Mesothelial cell of epicardium (in vitro differentiated cells): ENCODE measurements at places on chromosomes 12 and 14. TPM values are rescaled to one million over a fixed set of nuclear protein-coding genes. Genes with fewer than 3 reads are reported as not detected.

DNA sequence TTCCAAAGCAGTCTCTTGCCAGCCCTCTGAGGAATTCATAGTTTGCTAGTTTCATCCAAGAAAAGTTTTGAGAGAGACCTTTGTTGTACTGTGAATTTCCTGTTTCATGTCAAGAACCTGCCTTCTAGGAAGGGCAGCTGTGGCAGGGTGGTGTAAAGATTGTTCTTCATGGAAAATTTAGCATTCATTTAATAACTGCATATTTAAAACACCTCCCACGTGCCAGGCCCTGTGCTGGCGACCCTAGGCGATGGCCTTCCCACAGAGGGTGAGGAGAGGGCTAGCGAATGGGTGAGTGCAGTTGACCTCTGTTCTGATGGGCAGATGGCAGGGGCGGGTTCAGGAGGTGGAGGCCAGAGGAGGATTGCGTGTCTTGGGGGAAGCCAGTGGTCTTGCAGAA lies 43.2 kb downstream of the MLXIP start:
- no peak for DNase-seq
- no peaks in the 10 kb centered on the region for H3K27me3 ChIP-seq
- peaks cover 2% of the 10 kb centered on the region for H3K4me1 ChIP-seq
- peak overlapping the region; percentile 54 for H3K27ac ChIP-seq
- peaks cover 2% of the 10 kb centered on the region for H3K36me3 ChIP-seq
- no peak overlapping the region for H3K4me3 ChIP-seq

DNA sequence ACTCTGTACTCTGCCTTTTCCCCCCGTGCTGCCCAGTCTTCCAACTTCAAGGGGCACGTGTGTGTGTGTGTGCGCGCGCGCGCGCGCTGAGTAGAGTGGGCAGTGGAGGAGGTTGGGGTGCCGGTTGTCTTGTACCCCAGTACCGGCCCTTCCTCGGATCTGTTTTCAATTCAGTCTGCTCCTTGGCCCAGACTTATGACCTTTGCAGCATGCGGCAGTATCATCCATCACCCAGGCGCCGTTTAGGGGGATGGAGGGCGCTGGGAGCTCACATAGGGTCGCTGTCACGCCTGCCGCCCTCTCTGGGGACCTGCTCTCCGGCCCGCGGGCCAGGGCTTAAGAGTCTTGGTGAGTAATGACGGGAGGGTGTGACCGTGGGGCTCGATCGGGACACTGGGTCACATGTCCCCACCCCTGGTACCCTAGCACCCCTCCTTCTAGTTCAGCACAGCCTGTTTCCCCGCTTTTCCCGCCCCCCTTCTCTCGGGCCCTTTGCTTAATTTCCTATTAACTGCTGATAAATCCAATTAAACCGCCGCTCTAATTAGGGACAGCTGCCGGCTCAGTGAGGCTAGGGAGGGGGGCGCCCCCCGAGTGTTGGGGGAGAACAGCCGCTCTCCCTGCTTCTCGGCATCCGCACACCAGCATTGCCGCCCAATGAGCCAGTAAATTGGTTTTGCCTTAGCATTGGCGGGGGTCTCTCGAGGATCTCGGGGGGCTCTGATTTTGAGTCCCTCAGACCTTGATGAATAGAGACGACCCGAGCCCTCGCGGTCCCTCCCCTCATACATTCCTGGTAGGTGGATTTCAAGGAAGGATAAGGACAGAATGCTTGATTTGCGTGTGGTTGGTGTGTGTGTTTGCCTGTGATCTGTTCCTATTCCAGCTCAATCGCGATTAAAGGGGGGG lies 9.3 kb downstream of the STAC3 start:
- no peak overlapping the region for H3K27ac ChIP-seq
- H3K4me1 ChIP-seq = peaks cover 48% of the 10 kb centered on the region
- DNase-seq = no peak
- peaks cover 79% of the 10 kb centered on the region for H3K27me3 ChIP-seq

GRCh38 chr12:54368025-54368708 lies 3.9 kb upstream of the GPR84 start:
- no peaks in the 10 kb centered on the region for H3K27me3 ChIP-seq
- H3K4me1 ChIP-seq = peaks cover 50% of the 10 kb centered on the region
- H3K27ac ChIP-seq = peak overlapping the region; percentile 77
- H3K4me3 ChIP-seq = no peak overlapping the region
- no peak for DNase-seq

GRCh38 chr14:68679301-68679700 lies 113.6 kb downstream of the ZFP36L1 start:
- H3K4me1 ChIP-seq = peaks cover 77% of the 10 kb centered on the region
- no peak for DNase-seq
- no peak overlapping the region for H3K4me3 ChIP-seq

DNA sequence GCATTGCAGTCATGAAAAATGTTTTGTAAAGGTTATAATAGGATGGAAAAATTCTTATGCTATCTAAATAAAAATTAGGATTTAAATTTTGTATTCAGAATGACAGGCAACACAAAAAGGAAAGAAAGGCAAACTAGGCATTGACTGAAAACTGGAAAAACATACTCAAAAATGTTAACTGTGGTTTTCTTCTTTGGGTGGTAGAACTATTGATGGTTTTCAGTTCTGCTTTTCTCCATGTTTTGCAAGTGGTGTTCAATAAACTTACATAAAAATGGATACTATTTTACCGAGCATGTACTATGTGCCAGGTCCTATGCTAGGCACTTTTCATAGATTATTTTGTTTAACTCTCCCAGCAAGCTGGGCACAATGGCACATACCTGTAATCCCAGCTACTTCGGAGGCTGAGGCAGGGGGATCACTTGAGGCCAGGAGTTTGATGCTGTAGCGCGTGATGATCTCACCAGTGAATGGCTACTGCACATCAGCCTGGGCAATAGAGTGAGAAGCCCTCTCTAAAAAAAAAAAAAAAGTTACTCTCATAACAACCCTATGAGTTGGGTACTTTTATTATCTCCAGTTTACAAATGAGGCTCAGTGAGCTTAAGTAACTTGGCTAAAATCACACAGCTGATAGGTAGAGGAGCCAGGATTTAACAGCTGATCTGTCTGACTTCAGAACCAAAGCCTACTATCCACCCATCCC lies 26.3 kb upstream of the TCP11L2 start:
- no peak overlapping the region for H3K27ac ChIP-seq
- no peaks in the 10 kb centered on the region for H3K36me3 ChIP-seq
- no peak for DNase-seq

DNA sequence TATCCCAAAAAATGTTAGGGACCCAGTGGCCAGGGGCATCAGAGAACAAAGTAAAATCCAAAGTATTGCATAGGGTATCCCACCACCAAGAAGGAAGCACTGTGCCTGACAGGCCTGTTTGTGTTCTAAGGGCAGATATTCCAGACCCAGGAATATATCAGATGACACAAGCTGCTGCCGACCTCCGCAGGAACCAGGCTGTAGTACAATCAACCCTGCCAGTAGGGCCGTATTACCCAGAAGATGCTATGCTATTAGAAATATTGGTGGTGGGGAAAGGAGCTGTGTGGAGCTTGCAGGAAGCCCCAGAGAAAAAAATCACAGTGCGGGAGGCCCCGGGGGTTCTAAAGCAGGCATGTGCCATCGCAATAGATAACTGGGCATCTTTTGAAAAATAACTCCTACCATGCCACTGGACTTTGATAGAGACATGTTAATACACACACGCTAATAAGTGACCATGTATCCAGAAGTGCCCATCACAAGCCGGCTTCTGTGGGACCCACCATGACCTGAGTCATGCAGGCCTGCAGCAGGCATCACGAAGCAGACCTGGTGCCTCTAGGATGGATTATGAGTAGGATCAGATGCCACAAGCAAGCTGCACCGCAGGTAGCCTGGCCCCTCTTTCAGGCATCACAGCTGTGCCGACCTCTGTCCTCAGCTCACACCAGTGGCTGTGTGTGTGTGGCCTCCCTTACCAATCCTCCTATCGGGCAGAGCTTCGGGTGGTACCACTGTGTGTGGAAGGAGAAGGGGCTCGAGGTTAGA lies 242.7 kb downstream of the BCL11B start:
- H3K4me3 ChIP-seq = no peak overlapping the region
- no peaks in the 10 kb centered on the region for H3K4me1 ChIP-seq
- no peaks in the 10 kb centered on the region for H3K36me3 ChIP-seq
- no peak for DNase-seq
- peaks cover 8% of the 10 kb centered on the region for H3K27me3 ChIP-seq
- no peak overlapping the region for H3K27ac ChIP-seq

DNA sequence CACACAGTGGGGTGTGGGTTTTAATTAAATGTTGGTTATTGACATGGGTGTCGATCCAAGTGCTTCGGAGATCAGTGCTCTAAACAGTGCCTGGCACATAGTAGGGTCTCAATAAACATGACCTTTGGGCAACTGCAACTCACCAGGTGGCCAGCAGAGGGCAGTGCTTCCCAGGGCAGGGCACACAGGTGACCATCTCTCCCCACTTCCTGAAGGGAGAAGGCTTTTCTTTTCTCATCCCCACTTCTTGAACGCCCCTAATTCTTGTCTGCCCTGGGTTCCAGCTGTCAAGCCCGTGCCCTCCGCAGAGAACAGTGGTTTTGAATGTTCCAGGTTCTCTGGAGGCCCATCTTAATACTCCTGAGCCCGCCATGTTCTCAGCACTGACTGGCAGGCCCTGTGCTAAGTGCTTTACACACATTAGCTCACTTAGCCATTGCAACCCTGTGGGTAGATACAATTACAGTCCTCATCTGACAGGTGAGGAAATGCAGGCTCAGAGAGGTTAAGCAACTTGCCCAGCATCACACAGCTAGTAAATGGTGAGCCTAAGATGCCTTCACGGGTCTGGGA lies 16.3 kb downstream of the RAPGEF3 start:
- H3K27ac ChIP-seq = no peak overlapping the region
- no peaks in the 10 kb centered on the region for H3K36me3 ChIP-seq
- H3K4me3 ChIP-seq = no peak overlapping the region
- no peaks in the 10 kb centered on the region for H3K27me3 ChIP-seq
- no peak for DNase-seq

GRCh38 chr12:58884916-58885315 lies 35.4 kb downstream of the LRIG3 start:
- no peak overlapping the region for H3K27ac ChIP-seq
- H3K4me3 ChIP-seq = no peak overlapping the region
- H3K36me3 ChIP-seq = peaks cover 55% of the 10 kb centered on the region
- DNase-seq = no peak
- H3K4me1 ChIP-seq = peaks cover 2% of the 10 kb centered on the region

GRCh38 chr14:53646925-53647324 lies 309.7 kb downstream of the BMP4 start:
- H3K27me3 ChIP-seq = no peaks in the 10 kb centered on the region
- H3K36me3 ChIP-seq = peaks cover 4% of the 10 kb centered on the region
- no peak overlapping the region for H3K27ac ChIP-seq
- H3K4me1 ChIP-seq = no peaks in the 10 kb centered on the region
- no peak for DNase-seq

- peaks cover 25% of the 10 kb centered on the region for H3K4me1 ChIP-seq
- peaks cover 5% of the 10 kb centered on the region for H3K36me3 ChIP-seq
- no peaks in the 10 kb centered on the region for H3K27me3 ChIP-seq
- no peak for DNase-seq
- H3K4me3 ChIP-seq = peak overlapping the region; percentile 78
Measured at GRCh38 chr12:27779416-27779919, 565 bp upstream of the KLHL42 start.

DNA sequence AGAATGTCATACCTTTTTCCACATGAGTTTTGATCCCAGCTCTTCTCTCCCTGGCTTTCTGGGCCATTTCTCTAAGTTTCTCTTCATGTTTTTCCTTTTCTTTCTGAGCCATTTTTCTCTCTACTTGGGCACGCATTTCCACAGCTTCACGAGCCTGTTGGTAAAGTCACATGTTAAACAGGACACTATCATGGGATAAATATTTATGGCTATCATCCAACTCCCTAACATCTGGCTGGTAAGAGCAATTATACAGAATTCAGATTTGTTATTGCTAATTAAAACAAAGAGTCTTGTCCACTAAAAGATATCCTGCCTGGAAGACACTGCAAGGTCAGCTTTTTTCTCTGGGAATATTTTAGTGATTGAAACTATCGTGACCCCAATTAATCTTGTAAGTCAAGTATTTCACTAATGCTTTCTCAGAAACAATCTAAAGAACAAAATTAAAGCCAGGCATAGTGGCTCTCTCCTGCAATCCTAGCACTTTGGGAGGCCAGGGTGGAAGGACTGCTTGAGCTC lies 23.1 kb downstream of the SLIRP start:
- DNase-seq = no peak
- H3K36me3 ChIP-seq = peaks cover 60% of the 10 kb centered on the region
- no peaks in the 10 kb centered on the region for H3K27me3 ChIP-seq
- H3K27ac ChIP-seq = peak overlapping the region; percentile 45
- no peak overlapping the region for H3K4me3 ChIP-seq

GRCh38 chr14:85531587-85532373 lies 1.8 kb downstream of the FLRT2 start:
- peak overlapping the region; percentile 93 for H3K4me3 ChIP-seq
- H3K27me3 ChIP-seq = no peaks in the 10 kb centered on the region
- H3K4me1 ChIP-seq = peaks cover 61% of the 10 kb centered on the region
- H3K36me3 ChIP-seq = no peaks in the 10 kb centered on the region
- DNase-seq = peak; percentile 37

DNA sequence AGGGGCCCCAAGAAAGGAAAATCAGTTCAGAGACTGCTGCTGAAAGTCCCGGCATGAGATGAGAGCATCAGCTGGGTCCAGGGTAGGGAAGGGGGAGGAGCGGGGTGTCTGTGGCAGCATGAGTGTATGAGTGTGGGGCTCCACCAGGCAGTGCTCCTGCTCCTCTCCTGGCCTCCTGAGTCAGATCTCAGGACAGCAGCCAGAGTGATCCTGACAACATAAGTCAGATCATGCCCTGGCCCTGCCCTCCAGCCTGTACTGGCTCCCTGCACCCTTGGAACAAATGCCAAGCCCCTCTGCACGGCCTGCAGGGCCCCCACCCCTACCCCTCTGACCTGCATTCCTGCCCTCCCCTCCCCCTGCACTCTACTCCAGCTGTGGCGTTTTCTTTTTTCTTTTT lies 24.2 kb upstream of the LRP1-AS start:
- peaks cover 30% of the 10 kb centered on the region for H3K36me3 ChIP-seq
- H3K4me1 ChIP-seq = peaks cover 5% of the 10 kb centered on the region
- no peak overlapping the region for H3K4me3 ChIP-seq
- no peak overlapping the region for H3K27ac ChIP-seq

- no peak for DNase-seq
- H3K4me1 ChIP-seq = peaks cover 6% of the 10 kb centered on the region
- H3K36me3 ChIP-seq = no peaks in the 10 kb centered on the region
- no peak overlapping the region for H3K4me3 ChIP-seq
- H3K27ac ChIP-seq = no peak overlapping the region
- H3K27me3 ChIP-seq = peaks cover 43% of the 10 kb centered on the region
Measured at GRCh38 chr14:69931960-69932359, 52.7 kb downstream of the SMOC1 start.

DNA sequence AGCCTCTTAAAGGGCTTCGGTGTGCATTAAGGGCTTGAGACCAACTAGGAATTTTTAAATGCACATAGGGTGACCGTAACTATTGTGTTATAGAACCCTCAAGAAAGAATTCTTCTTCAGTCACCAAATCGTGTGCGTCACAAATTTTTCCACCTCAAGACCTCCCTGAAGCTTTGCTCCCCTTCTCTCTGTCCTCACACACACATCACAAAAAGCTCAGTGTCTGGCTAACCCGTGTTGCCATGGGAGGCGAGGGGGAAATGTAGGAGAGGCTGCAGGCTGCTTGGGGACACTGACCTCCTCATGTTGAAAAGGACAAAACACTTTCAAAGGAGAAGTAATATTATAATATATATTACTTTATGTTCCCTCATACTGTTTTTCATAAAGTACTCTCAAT lies 10.6 kb downstream of the SSPN start:
- H3K27ac ChIP-seq = no peak overlapping the region
- H3K4me1 ChIP-seq = peaks cover 3% of the 10 kb centered on the region
- DNase-seq = no peak
- H3K4me3 ChIP-seq = no peak overlapping the region
- H3K36me3 ChIP-seq = no peaks in the 10 kb centered on the region

RNF31 gene
- total RNA-seq = 90.5 to 96.0 TPM (median 90.5 TPM) in 3 replicates

TCL1B gene
- not detected in 3 replicates for total RNA-seq

RASSF3 gene
- total RNA-seq = 16.3 to 18.8 TPM (median 16.3 TPM) in 3 replicates
